Activated naive CD8-positive, alpha-beta T cell treated with anti-CD3 and anti-CD28 coated beads, Interleukin-2, amount 50 U/mL, for 24 hours (primary cell): ENCODE measurements at places on chromosomes 2 and 18.

DNA sequence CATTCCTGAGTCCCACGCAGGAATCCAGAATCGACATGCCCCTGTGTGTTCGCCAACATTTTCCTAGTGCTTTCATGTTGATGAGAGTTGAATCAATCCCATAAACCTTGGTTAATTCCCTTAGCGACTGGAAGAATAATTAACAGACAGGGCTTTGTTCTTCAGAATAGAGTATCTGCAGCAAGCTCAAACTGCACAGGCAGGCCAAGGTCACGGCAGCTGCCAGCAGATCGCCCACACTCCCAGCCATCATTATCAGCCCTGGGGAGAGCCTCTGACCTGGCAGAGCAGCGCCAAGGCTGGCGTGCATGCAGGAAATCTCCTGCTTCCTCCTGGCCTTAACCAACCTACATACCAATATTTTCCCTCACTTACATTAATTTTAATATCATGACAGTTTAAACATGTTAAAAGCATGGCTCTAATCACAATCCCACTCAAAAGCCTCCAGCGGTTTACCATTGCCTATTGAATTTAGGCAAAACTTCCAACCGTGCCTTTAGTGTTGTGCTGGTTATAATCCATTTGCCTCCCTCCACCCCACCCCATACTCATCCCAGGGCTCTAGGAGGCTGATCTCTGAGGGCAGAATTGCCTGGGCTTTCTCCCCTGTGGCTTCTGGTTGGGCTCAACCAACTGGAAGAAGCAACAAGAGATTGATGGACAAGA is 46.8 kb upstream of the NCK2 start:
- no peaks in the 10 kb centered on the region for H3K4me1 ChIP-seq
- peaks cover 2% of the 10 kb centered on the region for H3K27me3 ChIP-seq
- no peak overlapping the region for H3K27ac ChIP-seq
- no peak for DNase-seq

DNA sequence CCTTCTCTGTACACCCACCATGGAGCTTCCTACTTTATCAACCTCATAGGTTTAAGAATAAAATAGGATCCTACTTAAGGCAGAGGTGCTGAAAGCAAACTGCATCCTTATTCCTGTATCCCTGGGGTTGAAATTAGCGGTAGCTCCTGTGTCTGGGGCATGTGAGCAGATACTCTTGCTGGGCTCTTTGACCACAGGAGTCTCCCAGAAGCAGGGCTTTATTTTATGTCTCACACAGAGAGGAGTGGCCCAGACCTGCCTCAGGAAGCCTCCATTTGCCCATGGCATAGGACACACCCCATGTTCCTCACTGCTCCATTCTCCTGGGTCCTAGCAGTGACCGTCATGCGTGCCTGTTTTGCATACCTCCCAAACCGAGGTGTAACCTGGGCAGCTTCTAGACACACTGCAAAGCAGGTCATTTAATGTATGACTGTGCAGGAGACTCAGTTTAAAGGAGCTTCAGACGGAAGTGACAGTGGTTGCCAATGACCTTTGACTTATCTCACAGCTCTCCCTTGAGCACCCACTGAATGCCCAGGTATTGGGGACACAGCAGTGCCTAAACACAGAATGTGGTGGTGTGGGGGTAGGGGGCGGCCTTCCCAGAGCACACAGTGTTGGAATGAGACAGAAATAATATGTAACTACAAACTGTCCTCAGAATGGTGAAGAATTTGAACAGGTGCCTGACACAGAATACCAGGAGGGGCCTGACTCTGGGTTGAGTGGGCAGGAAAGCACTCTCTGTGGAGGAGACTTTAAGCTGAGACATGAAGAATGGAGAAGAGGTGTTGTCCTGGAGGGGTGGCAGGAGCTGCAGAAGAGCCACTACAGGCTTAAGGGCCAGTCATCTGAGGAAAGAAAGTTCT is 3.7 kb downstream of the TMEM37 start:
- H3K4me1 ChIP-seq = peaks cover 6% of the 10 kb centered on the region
- H3K4me3 ChIP-seq = no peak overlapping the region
- no peaks in the 10 kb centered on the region for H3K36me3 ChIP-seq
- H3K27me3 ChIP-seq = peaks cover 35% of the 10 kb centered on the region
- DNase-seq = no peak

- H3K27me3 ChIP-seq = peaks cover 8% of the 10 kb centered on the region
- no peak overlapping the region for H3K27ac ChIP-seq
- H3K36me3 ChIP-seq = no peaks in the 10 kb centered on the region
- no peak for DNase-seq
Measured at GRCh38 chr2:223060201-223060825, 8.3 kb downstream of the KCNE4 start.

DNA sequence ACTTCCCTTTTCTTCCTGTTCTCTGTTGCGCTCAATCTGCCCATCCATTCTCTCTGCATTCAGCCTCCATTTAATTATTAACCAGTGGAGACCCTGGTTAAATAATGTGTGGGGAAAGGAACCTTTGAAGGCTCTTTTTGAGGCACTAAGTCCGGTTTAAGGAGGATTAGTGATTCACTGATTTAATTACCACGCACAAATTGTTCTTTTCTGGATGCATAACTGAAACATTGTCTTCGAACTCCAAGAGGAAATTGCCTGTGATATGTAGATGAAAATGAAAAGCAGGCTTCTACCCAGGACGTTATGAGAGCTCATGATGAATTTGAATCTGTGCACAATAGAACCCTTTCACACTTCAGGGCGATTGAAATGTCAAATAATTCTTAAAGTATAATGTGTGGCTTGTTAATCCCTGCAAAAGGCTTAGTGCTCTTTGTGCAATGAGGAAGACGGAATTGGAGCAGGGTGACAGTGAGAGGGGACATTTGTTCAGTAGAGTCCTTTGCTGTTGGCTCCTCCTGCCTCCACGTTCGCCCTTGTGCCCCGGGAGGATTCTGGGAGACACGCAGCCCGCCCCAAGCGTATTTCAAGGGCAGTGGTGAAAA is 51.1 kb upstream of the ZNF236 start:
- H3K27ac ChIP-seq = no peak overlapping the region
- no peaks in the 10 kb centered on the region for H3K36me3 ChIP-seq
- no peak for DNase-seq
- H3K4me1 ChIP-seq = no peaks in the 10 kb centered on the region
- H3K27me3 ChIP-seq = no peaks in the 10 kb centered on the region
- H3K4me3 ChIP-seq = no peak overlapping the region

DNA sequence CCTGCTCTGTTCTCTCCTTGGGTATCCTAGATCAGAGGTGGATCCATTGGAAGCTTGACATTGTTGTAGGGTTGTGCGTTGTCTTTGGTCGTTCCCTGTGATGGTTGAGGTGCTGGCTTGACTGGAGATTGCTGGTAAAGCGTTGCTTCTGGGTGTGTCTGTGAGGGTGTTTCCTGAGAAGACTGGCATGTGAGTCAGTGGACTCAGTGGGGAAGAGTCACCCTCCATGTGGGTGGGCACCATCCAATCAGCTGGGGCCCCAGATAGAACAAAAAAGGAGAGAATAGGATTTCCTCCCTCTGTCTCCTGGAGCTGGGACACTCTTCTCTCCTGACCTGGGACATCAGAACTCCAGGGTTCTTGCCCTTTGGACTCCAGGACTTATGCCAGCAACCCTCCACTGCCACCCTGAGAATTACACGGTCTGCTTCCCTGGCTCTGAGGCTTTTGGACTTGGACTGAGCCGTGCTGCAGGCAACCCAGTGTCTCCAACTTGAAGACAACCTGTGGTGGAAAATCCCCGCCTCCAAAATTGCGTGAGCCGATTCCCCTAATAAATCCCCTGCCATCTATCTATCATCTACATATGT is 14.8 kb upstream of the REEP1 start:
- H3K27me3 ChIP-seq = peaks cover 13% of the 10 kb centered on the region
- DNase-seq = no peak
- no peak overlapping the region for H3K27ac ChIP-seq
- no peak overlapping the region for H3K4me3 ChIP-seq

DNA sequence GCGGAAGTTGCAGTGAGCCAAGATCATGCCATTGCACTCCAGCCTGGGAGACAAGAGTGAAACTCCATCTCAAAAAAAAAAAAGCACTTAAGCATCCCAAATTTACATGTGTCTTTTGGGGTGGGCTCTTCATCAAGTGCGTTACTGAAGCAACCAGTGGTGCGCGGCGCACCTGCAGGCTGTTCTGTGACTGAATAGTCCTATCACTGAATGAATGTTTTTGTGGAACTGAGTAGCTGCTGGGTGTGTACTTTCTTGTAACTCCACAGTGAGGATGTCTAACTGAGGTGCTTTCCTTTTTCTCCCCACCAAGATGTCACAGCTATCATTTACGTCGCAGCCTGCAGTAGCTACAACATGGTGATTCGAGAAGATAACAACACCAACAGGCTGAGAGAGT is 17.0 kb downstream of the CHMP1B start:
- no peak for DNase-seq
- H3K27ac ChIP-seq = no peak overlapping the region
- no peaks in the 10 kb centered on the region for H3K36me3 ChIP-seq
- H3K4me3 ChIP-seq = no peak overlapping the region
- peaks cover 8% of the 10 kb centered on the region for H3K27me3 ChIP-seq

DNA sequence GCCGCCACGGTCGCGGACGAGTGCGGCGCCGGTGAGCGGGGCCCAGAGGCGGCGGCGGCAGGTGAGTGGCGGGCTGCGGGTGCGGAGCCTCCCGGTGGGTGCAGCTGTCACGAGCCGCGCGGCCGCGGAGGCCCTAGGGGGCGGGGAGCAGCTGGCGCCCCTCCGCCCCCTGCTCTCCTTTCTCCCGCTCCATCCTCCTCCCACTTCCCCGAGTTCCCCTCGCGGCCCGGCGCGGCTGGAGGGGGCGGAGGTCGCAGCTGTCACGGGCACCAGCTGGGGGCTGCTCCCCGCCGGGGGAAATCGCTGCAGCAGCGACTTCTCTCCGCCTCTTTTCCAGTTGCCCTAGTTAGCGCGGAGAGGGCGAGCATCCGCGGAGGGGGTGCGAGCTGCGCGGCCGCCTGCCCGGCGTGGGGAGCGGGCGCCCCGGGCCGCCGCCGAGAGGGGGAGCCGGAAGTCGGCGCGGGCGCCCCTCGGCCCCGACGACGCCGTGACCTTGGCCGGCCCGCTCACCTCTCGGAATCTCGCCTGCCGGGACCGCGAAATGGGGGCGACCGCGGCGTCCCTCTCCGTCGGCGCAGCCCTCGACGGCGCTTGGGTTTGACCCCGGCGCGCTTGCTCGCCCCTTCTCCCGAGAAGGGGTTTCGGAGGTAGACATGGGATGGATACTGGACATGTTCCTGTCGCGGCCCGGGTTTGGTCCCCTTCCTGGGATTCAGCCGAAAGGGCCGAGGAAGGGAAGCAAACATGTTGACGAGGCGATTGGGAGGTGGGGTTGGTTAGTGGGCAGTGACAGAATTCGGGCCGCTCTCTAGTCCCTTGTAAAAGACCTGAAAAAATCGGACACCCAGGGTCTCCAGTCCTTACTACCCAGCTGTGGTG is 727 bp downstream of the NCOA1 start:
- no peaks in the 10 kb centered on the region for H3K36me3 ChIP-seq
- peak overlapping the region; percentile 29 for H3K27ac ChIP-seq
- H3K4me3 ChIP-seq = peak overlapping the region; percentile 74
- peak; percentile 59 for DNase-seq

GRCh38 chr18:10681581-10682367 is 155.9 kb downstream of the NAPG start:
- H3K27me3 ChIP-seq = peaks cover 2% of the 10 kb centered on the region
- H3K4me3 ChIP-seq = no peak overlapping the region
- no peak overlapping the region for H3K27ac ChIP-seq

GRCh38 chr2:205171261-205171940 is 510.9 kb upstream of the NRP2 start:
- no peak overlapping the region for H3K27ac ChIP-seq
- no peak overlapping the region for H3K4me3 ChIP-seq
- peaks cover 4% of the 10 kb centered on the region for H3K4me1 ChIP-seq
- no peaks in the 10 kb centered on the region for H3K27me3 ChIP-seq
- H3K36me3 ChIP-seq = no peaks in the 10 kb centered on the region

DNA sequence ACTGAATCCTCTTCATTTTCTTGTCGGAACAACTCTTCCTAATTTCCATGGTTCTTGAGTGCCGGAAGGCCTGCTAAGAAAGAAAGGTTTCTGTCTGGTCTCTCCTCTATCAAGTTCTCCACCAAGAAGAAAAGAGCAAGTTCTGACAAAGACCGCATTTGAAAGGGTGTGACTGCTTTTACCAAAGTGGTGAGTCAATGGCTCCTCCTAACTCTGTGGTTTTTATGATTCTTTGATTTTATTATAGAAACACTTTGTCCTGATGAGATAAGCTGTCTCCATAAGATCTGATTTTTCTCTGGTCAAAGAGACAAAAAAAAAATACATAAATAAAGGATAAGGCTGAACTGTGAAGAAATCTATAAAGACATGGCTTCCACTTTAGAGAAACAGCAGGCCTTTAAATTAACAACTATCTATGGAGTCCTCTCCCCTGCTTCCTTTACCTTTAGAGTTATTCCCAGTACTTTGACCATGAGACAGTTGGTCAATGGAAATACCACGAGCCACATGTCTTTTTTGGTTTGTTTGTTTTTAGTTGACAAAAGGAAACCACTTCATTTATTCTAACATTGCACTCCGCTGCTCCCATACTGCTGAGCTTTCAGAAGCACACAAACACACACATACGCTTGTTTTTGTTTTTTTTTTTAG is 67.7 kb downstream of the REL start:
- H3K36me3 ChIP-seq = peaks cover 50% of the 10 kb centered on the region
- H3K4me3 ChIP-seq = no peak overlapping the region
- H3K4me1 ChIP-seq = peaks cover 30% of the 10 kb centered on the region
- no peaks in the 10 kb centered on the region for H3K27me3 ChIP-seq
- H3K27ac ChIP-seq = no peak overlapping the region
- no peak for DNase-seq

- no peak for DNase-seq
- no peak overlapping the region for H3K4me3 ChIP-seq
- H3K27me3 ChIP-seq = no peaks in the 10 kb centered on the region
Measured at GRCh38 chr18:68504441-68505177, 210.3 kb downstream of the TMX3 start.

DNA sequence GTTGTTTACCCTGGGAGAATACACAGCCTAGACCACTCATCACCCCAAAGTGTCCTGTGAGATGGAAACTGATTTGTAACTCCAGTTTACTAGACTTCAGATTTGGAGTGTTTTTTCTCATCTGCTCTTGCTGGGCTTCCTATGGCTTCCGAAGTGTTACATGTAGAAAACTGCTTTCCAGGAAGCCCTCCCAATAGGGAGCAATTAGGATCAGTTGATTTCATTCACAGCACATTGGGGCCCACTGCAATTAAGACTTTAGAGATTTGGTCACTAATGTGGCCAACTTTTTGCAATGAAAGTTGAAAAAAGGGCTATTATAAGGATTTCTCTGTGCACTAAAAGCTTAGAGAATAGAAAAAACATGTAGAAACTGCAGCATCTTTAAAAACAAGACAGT is 656.6 kb upstream of the CHAC2 start:
- no peak for DNase-seq
- H3K36me3 ChIP-seq = no peaks in the 10 kb centered on the region
- H3K4me1 ChIP-seq = no peaks in the 10 kb centered on the region

- H3K36me3 ChIP-seq = no peaks in the 10 kb centered on the region
- H3K27me3 ChIP-seq = no peaks in the 10 kb centered on the region
- H3K4me3 ChIP-seq = no peak overlapping the region
- no peak for DNase-seq
Measured at GRCh38 chr18:3814816-3815215, 364.8 kb downstream of the TGIF1 start.
